ENCODE measurements at places on chromosomes 2 and 18.
A peak's percentile ranks its signal among the peaks of the same experiment; 100 is the strongest.

DNA sequence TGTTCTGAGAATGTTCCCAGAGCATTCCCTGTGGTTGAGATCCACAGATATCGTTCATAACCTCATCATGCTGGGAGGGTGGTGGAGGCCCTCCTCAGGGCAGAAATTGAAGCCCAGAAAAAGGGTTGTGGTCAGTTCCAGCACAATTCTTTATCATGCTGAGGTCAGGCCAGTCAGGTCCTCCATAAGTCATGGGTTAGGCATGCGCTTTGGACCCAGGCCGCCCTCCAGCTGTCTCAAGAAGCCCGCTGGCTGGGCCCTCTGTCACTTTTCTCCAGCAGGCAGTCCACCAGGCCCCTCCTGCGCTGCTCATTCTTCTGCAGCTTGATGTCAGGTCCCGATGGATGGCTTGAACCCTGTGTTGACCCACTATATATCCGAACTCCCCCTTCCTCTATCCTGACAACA lies 151.1 kb upstream of the NT5C1B start:
- DNase-seq, result no peak

GRCh38 chr2:47126783-47127182 lies 28.3 kb downstream of the STPG4 start:
- DNase-seq, result no peak

DNA sequence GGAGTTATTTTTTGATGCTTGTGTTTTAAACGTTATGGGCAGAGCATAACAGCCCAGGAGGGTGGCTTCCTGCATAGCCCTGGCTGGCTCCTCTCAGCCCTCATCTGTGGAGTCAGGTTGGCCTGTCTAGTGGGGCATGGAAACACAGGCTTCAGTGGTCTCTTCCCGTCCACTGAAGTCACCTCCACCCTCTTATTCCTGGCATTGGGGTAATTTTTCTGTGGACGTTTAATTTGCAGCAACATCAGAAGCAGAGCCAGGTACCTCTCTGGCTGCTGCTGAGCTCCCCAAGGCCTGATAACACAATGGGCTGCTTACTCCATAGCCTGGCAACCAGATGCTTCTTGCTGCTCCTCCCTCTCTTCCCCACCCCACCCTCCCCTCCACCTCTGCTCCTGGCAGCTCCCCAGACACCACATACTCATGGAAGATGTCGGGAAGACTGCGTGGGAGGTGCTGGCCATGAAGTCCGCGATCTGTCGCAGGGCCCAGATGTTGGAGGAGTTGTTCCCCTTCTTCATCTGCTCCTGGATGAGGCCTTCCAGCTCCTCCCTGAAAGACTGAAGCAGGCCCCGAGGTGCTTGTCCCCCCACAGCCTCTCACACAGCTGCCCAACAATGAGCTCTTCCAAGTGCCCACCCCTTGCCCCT lies 64.0 kb downstream of the ADD2 start:
- no peak for DNase-seq

GRCh38 chr2:25671622-25672021 lies 1.8 kb downstream of the DTNB start:
- DNase-seq, result no peak

- DNase-seq, result no peak
Measured at GRCh38 chr2:196792865-196793264, 6.6 kb downstream of the GTF3C3 start.

DNA sequence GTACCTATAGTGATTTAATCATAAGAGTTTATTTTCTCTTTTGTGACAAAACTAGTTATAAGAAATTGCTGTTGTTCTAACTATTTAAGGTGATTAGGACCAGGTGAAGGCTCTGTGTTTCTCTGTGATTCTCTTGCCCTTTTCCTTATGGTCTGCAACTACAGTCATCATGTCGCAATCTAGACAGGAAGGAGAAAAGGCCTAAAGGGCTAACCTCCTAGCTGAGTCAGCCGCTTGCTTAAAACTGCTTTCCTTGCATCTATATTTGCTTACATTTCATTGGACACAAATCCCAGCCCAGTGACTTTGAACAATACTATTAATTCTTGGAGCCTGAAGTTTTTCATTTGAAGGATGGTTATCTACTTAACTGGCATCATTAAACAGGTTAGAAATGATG lies 93.1 kb downstream of the PIK3C3 start:
- DNase-seq, result no peak

GRCh38 chr2:66434679-66435548 lies at the start of gene MEIS1:
Gene MEIS1 (plus strand): TSS chr2:66435125. CDS start chr2:66435857, 732 bp downstream.
- peak; percentile 71 for DNase-seq

- DNase-seq, result no peak
Measured at GRCh38 chr18:63783394-63783793, 8.2 kb downstream of the SERPINB7 start.

DNA sequence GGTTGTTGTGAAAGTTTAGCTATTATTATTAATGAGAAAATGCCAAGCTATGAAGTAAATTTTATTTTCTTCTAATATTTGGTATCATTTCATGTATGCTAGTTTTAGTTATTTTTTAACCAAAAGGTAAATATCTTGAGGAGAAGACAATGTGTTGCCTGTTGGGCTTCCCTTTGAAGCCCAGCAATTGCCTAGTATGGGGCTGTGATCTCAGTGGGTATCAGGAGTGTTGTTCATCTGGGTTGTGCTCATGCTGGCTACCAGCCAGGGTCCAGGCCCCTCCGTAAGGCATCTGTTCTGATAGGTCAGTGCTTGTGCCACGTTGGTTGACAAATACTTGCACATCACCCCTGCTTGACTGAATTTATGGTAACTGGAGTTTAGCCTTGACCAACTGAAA lies 38.0 kb upstream of the DARS1 start:
- DNase-seq, result no peak

DNA sequence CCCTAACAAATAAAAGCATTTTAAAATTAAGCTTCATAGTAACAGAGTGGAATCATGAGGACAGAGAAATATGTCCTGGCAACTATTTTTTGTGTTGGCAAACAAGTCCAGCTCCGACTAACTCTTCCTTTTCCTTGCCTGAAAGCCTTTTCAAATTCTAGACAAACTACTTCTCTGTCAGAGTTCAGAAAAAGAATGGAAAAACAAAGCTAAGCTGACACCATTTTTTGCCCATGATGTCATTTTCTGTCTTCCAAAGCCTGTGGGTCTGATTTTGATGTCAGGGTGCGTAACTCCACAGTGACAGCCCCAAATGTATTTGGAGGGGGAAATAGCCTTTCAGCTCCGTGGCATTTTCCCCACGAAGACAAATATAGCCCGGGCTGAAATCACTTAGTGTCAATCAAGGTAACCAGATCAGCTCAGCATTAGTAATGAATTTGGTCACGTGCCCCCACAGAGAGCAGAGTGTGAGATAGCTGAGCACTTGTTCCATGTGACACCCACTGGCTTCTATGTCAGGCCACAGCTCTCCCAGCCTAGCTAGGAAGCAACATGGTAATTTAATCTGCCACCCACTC lies 233.0 kb upstream of the SIX2 start:
- DNase-seq, result peak; percentile 66

DNA sequence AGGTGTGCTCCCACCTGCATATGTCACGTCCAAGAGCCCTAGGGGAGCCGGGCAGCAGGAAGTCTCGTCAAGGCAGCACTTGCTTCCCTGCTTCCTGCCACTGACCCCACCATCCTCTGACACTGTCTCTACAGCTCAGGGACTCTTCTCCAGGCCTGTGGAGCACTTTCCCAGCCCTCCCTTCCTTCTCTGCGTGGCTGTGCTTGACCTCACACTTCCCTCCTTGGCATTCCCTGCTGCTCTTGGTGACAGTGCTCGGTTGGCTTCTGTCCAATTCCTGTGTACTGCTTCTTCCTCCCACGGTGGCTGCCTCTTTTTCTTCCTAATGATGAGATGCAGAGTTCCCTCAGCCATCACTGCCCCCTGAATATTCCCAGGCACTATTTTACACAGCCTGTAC lies 2.8 kb downstream of the CIDEA start:
- no peak for DNase-seq

GRCh38 chr2:62706721-62707521 lies 1.4 kb downstream of the EHBP1 start:
- no peak for DNase-seq

- DNase-seq, result no peak
Measured at GRCh38 chr2:189309331-189309730, 129.8 kb upstream of the COL5A2 start.

GRCh38 chr18:50947899-50948298 lies 19.9 kb upstream of the ELAC1 start:
- no peak for DNase-seq

DNA sequence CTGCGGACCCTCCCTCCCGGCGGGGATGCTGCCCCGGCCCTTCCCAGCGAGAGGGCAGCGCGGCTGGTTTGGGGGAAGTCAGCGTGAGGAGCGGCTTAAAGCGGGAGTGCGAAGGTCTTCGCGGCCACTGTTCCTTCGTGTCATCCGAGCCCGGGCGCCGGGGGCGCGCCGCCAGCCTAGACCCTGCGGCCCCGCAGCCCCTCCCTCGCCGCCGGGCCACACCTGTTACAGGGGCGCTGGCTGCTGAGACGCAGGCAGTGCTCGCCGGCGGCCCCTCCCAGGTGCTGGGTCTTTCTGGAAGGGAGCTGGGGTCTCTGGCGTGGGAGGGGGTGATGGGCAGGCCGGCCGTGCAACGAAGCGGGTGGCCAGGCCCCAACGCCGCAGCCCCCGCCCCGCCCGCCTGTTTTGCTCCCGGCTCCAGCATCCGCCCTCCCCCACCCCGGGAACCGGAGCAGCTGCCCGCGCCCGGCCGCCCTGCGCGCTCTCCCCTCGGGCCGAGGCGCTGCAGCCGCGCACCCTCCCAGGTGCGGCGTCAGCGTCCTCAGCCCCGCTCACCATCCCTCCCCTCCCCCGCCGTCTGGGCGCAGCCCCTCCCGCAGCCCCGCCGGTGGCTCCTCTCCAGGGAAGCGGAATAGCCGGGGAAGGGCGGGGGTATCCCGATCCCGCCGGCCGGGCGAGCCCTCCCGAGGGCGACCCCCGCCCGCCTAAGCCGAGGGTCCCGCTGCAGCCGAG lies 727 bp downstream of the KIF1A start:
- peak; percentile 14 for DNase-seq

- no peak for DNase-seq
Measured at GRCh38 chr18:22377769-22378168, 39.9 kb downstream of the CTAGE1 start.

- no peak for DNase-seq
Measured at GRCh38 chr2:234863043-234863934, 88.5 kb upstream of the SH3BP4 start.

DNA sequence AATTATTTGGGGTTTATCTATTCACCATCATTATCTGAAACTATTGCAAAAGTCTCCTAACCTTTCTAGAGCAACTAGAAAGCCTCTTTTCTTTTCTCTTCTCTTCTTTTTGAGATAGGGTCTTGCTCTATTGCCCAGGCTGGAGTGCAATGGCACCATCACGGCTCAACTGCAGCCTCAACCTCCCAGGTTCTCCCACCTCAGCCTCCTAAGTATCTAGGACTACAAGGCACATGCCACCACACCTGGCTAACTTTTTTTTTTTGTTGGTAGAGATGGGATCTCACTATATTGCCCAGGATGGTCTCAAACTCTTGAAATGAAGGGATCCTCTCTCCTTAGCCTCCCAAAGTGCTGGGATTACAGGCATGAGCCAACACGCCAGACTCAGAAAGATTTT lies 24.5 kb upstream of the XPO1 start:
- no peak for DNase-seq

GRCh38 chr2:239295377-239296019 lies 105.3 kb downstream of the HDAC4 start:
- no peak for DNase-seq

DNA sequence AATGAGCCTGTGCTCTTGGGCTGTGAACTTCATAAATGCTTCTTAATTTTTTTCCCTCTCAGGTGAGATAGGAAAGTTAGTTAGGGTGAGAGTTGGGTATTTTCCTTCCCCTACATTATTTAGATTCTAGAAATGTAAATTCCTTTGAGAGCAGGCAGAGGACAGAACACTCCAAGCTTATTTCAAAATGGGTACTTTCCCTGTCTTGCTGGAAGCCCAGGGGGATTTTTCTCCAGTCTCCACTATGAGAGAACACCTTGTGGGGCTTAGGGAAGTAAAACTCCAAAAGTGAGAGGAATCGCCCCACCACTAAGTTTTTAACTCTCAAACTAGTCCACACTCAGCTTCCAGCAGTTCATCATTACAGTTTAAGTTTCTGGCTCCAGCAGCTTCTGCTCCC lies 253.2 kb upstream of the CTAGE1 start:
- no peak for DNase-seq

DNA sequence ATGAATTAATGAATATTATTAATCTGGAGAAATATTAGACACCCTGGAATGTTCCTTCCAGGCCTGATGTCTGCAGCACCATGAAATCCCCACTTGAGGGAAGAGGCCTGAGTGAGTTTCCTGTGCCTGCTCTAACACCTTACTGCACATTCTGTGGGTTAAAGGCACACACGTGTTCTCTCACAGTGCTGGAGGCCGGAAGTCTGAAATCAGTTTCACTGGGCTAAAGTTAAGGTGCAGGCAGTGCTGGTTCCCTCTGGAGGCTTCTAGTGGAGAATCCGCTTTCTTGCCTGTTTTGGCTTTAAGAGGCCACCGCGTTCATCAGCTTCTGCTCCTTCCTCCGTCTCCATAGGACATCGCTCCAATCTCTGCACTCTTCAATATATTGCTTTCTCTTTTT lies 48.7 kb downstream of the ACKR3 start:
- DNase-seq, result no peak

DNA sequence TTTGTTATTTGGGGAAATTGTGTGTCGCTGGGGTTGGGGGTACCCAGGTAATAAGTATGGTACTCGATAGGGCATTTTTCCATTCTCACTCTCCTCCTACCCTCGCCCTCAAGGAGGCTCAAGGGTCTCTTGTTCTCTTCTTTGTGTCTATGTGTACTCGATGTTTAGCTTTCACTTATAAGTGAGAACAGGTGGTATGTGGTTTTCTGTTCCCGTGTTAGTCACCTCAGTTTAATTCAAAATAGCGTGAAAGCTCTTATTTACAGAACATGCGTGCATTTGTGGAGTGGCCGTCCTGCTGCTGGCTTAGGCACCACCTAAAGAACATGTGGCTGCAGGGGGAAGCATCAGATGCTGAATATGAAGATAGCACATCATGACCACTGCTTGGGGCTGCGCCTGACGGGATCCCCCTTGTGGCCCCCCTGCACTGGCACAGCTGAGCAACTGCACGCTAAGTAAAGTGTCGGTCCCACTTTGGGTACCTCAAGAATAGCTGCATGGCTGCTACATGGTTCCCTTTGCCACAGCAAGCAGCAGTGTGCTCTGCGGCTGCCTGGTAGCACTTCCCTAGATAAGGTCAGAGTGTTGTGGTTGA lies 569.0 kb downstream of the DCDC2C start:
- DNase-seq, result peak; percentile 63

Data from NCI-H2107 (cell line).